ENCODE measurements at places on chromosomes 3 and 15. TPM values are rescaled to one million over a fixed set of nuclear protein-coding genes. Genes with fewer than 3 reads are reported as not detected.

Gene SATB1
- 0.14 TPM for total RNA-seq

Gene TGM4
- not detected for total RNA-seq

Gene GP9
- total RNA-seq = not detected

Gene REC114
- total RNA-seq = not detected
